ENCODE measurements at places on chromosomes 7 and 10.
A peak's percentile ranks its signal among the peaks of the same experiment; 100 is the strongest.

DNA sequence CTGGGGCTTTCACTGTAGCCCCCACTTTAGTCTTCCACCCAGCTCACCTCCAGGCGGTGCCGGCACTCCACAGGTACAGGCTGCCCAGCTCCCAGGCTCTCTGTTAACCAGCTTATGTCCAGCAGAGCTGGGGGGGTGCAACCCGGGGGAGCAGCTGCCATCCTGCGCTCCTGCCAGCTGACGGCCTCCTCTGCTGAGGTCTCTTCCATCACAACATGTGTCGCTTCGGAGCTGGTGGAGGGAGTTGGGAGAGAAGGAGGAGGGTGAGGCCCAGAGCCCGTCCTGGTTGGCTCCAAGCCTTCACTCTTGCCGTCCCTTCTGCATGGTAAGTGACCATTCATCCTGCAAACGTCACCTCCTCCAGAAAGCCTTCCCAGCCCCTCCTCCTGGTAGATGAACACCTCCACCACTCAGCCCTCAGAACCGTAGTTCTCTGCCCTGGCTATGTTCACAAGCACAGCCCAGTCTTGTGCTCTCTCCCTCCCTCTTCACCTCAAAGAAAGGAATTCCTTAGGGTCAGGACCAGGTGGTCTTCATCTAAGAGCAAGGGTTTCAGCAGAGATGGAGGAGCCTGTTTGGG is 1.6 kb downstream of the POLM start:
- no peak for DNase-seq

DNA sequence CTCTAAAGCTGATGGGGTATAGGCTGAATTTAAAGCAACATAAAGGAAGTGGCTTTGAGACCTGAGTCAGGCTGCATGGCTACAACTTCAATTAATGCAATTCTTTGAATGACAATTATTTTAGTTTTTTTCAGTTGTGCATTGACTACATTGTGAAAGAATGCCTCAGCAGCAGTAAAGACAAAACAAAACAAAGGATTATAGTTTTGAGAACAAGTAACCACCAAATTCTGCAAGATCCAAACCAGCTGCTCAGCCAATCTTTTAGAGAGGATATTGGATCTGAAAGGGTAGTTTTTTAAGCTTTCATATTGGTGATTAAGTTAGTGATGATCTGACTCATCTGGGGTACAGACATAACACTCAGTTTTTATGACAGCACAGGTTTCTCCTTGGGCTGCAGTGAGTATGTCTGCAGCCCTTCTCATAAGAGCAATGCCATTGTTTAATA is 40.6 kb upstream of the ABCA13 start:
- no peak for DNase-seq

DNA sequence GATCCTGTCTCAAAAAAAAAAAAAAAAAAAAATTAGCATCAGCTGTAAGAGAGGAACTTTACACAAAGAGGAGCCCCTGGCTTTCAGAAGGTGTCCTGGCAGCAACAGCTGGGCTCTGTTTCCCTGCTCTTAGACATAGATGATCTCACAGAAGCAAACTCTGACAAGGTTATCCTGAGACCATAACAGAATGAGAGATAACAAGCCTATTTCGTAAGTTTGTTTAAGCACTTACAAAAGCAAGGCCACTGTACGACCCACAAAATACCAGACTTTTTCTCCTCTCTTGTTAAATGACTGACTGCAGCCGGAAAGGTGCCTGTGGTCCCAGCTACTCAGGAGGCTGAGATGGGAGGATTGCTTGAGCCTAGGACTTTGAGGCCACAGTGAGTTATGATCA is 33.3 kb upstream of the OTUD1 start:
- DNase-seq = no peak

DNA sequence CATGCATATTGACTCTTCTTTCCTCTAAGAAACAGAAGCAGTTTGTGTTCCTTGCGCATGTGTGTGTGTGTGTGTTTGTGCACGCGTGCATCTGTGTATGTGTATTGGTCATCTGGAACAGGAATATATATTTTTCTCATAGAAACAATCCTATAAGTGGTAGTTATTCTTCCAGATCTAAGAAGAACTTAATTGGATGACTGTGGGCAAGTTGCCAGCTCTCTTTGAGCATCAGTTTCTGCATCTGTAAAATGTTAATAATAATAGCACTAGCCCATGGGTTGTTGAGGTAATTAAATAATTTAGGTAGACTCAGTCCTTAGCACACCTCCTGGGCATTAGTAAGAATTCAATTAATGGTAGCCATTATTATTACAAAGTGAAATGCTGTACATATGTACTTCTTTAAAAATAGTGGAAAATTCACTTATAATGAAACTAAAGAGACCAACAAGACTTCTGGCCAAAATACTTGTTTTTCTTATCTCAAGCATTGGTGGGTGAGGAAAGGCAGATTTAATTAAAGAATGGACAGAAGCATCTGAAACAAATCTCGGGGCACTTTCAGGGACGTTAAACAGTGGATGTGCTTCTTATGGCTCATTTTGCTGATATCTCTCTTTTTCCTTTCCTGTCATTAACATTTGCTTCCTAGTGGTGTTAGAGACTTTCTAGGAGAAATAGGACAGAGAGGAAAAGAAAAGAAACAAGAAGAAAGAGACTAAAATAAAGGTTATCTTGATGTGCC is 124.9 kb upstream of the HABP2 start:
- peak; percentile 11 for DNase-seq

DNA sequence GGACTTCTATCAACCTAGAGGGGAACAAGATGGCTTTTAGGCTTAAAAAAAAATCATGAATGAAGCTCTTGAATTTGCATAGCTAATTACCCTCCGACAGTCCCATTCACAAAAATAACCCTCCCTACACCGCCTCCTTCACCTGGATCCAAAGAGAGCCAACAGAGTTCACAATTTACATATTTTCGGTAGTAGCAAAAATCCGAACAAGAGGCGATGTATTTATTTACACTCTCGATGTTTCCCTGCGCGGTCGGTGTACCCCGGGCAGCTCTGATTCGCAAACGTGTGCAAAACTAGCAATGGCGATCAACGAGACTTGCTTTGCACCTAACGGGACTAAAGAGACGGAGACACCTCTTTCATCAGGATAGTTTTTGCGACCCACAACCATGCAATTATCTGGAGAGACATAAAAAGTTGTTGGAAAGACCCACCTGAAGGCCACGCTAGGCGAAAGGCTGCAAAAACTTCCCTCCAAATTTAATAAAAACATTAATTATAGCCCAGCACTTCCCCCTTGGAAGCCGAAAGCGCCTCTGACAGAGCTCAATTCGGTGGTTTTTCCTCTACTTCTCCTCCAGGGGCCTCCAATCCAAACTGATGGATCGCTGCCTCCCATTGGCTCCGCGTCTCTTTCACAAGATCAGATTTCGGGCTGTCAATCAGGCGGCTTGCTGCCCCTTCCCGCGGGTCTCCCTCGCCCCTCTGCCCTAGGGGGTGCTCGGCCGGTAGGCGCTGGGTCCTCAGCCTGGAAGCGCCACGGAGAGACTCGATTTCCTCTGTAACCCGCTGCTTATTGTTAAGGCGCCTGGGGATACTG is at the start of gene ETV1:
ETV1 (minus strand) TSS at position 541 of the 823 bp plus-strand sequence. CDS start 614 bp downstream, outside the sequence.
- DNase-seq = peak; percentile 81

GRCh38 chr7:38312821-38313220 is 39.4 kb upstream of the TARP start:
- no peak for DNase-seq

GRCh38 chr7:12257582-12257981 is 46.5 kb downstream of the TMEM106B start:
- no peak for DNase-seq

DNA sequence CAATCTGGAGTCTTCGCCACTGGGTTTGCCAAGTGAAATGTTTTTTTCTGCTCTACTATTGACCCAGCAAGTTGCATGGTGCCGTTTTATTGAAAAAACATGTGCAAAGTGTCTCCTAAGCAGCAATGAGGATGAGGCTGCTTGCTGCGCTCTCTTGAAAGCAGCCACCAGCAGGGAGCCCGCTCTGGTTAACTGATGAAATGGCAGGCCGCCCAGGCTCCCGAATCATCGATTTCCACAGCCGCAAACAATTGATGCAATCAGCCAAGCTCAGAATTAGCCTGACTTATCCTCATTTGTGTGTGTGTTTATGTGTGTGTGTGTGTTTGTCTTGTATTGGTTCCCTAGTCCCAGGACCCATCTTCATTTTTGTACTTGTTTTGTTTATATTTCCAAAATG is 22.2 kb upstream of the LYZL1 start:
- DNase-seq = no peak

- peak; percentile 24 for DNase-seq
These were observed 10.6 kb downstream of the GPR146 start for GRCh38 chr7:1054861-1055450.

DNA sequence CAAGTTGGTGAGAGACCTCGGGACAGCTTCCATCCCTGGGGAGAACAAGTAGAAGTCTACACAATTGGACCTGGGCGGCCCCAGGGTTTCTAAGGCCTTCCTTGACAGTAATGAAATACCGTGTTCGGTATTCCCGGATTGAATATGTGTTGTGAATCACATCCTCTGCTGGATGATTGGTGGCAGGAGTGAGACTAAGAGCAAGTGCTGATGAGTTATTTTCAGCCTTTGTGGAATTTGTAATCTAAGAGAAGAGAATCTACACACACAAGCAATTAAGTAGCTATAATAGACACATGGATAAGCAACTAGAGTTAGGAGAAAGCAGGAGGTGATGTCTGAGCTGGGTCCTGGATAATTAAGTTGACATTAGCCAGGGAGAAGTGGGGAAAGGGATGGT is 64.8 kb upstream of the VWC2 start:
- no peak for DNase-seq

DNA sequence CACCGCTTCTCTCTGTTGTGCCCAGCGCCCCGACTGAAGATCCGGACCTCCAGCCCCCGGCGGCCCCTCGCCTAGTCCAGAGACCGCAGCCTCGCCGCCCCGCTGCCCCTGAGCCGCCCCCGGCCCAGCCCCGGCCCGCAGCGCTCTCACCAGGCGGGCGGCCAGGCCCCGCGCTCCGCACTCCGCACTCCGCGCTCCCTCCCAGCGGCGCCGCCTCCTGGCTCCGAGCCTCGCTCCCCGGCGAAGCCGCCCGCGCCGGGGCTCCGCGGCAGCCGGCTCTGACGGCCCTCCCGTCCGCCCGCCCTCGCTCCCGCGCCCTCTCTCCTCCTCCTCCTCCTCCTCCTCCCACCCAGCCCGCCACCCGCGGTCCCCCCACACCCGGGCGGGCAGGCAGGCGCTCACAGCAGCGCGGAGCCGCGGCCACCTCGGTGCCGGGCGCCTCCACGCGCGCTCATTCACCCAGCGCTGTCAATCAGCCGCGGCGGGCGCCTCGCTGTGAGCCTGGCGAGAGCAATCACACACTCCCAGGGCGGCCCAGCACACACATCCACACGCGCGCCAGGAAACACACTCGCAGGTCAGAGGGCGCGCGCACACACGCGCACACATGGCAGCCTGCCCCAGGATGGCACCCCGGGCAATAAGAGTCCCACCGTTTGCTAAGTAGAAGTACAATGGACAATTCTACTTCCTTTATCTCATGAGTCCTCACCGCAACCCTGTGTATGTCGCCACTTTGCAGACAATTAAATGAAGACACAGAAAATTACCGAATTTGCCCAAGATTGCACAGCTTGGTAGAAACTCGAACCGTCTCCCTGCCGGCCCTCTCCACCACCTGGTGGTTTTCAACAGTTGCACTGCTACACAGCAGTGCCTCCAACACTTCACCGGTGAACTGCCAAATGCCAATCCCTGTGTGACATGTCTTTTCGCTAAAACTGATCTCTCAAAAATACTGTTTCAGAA is at the start of gene PRRT4:
PRRT4 (minus strand) TSS at position 280 of the 969 bp plus-strand sequence.
- DNase-seq = no peak

DNA sequence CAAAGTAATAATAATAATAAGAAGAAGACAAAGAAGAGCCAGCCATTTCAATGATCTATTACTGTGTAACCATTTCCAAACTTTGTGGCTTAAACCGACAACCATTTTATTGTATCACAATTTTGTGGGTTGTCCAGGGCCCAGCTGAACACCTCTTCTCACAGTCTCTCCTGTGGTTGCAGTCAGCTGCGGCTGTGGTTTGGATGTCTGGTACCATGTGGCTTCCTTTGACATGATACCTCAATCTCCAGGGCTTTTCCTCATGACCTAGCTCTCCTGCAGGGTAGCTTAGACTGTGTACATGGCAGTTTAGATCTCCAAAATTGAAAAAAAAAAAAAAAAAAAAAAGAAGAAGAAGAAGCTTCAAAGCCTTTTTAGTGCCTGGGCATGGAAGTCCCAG is 72.6 kb upstream of the NFKB2 start:
- no peak for DNase-seq

- DNase-seq = no peak
These were observed 71.9 kb downstream of the C10orf105 start for GRCh38 chr10:71647526-71648253.

- no peak for DNase-seq
These were observed 103.0 kb downstream of the DOCK4 start for GRCh38 chr7:112103246-112103645.

GRCh38 chr10:6018422-6018821 is 41.1 kb upstream of the IL15RA start:
- DNase-seq = no peak

- no peak for DNase-seq
These were observed 42.8 kb downstream of the MYL10 start for GRCh38 chr7:101586078-101586905.

GRCh38 chr10:72375585-72375984 is 20.9 kb upstream of the DNAJB12 start:
- DNase-seq = no peak

GRCh38 chr10:32957341-32958084 is 517 bp downstream of the ITGB1 start:
- no peak for DNase-seq

- no peak for DNase-seq
These were observed 73.4 kb downstream of the SGMS1 start for GRCh38 chr10:50550291-50550839.

- no peak for DNase-seq
These were observed 18.8 kb downstream of the NOBOX start for GRCh38 chr7:144384555-144385245.

- DNase-seq = no peak
These were observed 496.6 kb downstream of the INHBA start for GRCh38 chr7:41206267-41206666.

DNA sequence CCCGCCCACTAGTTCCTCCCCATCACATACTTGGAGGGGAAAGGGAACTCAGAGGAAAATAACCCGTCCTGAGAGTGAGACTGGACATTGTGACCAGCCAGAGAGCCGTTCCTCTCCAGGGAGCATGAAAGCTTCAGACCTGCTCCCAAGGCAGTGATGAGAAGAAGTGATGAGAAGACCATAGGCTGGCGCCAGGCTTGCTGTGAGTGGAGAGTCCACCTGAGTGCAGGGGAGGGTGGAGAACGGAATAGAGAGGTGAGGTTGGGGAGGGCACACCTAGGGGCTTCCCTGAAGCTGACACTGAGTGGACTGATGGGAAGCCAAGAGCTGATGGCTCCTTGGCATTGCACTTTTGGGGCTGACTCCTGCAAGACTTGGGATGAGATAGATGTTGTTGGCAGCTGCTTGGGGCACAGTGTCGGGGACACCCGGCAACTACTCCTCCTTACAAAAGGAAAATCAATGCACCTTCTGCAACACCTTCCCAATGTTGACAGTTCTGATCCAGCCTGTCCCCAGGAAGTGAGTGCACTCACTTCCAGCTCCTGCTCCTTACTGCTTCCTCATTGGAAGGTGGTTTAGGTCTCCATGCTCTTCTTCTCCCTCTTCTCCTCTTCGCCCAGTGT is 79.4 kb downstream of the EMX2 start:
- DNase-seq = no peak

- DNase-seq = no peak
These were observed 40.1 kb downstream of the LYZL2 start for GRCh38 chr10:30589441-30589840.

GRCh38 chr7:128347647-128348097 is 4.0 kb upstream of the RBM28 start:
- DNase-seq = no peak
